ENCODE measurements at places on chromosomes 11 and 22.

- no peak for DNase-seq
These were observed 556.3 kb upstream of the ANO3 start for GRCh38 chr11:25775603-25776002.

DNA sequence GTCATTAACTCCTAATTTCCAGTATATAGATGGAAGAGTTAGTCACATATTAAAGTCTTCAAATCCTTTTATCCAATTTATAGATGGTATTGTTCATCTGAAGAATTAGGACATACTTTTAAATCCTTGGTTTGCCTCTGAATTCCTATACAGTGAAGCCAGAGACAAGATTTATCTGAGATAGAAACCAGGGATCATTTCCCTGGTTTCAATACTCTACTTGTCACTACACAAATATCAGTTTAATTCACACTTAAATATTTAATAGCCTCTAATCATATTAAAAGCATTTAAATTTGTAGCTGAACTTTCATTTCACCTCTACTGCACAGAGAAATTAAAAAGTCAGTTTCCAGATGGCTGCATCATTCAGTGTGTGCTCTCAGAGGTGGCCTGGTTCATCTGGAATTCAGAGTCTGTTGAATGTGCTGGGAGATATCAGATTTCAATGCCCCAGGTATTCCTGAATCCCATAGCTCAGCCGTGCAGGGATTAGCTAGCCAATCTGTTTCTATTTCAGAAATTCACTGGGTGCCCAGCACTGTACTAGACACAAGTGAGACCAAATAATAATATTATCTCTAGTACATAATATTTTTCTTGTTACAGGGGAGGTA is 344.3 kb downstream of the AASDHPPT start:
- no peak for DNase-seq

- DNase-seq: no peak
These were observed 107.9 kb downstream of the VPREB1 start for GRCh38 chr22:22352371-22352999.

- no peak for DNase-seq
These were observed 430.3 kb downstream of the SOX6 start for GRCh38 chr11:15926071-15926470.

GRCh38 chr11:127098684-127099083 is 98.1 kb upstream of the KIRREL3 start:
- no peak for DNase-seq

GRCh38 chr11:118349475-118349874 is 5.3 kb downstream of the CD3G start:
- DNase-seq: no peak

DNA sequence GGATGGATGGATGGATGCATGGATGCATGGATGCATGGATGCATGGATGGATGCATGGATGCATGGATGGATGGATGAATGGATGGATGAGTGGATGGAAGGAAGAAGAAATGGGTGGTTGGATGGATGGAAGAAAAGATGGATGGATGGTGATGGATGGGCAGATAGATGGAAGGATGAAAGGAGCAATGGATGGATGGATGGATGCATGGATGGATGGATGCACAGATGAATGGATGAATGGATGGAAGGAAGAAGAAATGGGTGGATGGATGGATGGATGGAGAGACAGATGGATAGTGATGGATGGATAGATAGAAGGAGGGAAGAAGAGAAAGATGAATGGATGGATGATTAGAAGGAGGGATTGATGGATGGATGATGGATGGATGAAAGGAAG is 30.2 kb upstream of the LINC01488 start:
- DNase-seq: no peak

DNA sequence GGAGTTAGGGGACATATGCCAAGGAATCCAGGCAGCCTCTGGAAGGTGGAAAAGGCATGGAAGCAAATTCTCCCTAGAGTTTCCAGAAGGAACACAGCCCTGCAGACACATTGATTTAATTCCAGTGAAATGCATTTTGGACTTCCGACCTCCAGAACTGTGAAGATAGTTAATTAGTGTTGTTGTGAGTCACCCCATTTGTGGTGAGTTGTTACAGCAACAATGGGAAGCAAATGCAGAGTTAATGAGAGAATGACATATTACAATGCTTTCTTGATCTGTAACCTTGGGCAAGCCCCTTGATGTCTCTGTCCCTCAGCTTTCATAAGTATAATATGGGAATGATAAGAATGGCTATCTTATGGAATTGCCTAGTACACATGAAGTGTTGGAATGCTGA is 178.7 kb downstream of the KIRREL3 start:
- DNase-seq: no peak

- DNase-seq: no peak
These were observed 162.2 kb upstream of the NECTIN1 start for GRCh38 chr11:119891055-119891768.

GRCh38 chr22:23831781-23832180 is 7.0 kb downstream of the DERL3 start:
- DNase-seq: no peak

GRCh38 chr11:79437278-79437980 is 3.4 kb downstream of the TENM4 start:
- DNase-seq: no peak

- no peak for DNase-seq
These were observed 108.8 kb downstream of the GRIA4 start for GRCh38 chr11:105718641-105719040.

GRCh38 chr22:24772493-24773220 is 1.9 kb downstream of the PIWIL3 start:
- no peak for DNase-seq

GRCh38 chr22:41290262-41291221 is 4.6 kb upstream of the RANGAP1 start:
- DNase-seq: no peak

GRCh38 chr11:126731576-126732142 is 268.9 kb downstream of the KIRREL3 start:
- DNase-seq: no peak

DNA sequence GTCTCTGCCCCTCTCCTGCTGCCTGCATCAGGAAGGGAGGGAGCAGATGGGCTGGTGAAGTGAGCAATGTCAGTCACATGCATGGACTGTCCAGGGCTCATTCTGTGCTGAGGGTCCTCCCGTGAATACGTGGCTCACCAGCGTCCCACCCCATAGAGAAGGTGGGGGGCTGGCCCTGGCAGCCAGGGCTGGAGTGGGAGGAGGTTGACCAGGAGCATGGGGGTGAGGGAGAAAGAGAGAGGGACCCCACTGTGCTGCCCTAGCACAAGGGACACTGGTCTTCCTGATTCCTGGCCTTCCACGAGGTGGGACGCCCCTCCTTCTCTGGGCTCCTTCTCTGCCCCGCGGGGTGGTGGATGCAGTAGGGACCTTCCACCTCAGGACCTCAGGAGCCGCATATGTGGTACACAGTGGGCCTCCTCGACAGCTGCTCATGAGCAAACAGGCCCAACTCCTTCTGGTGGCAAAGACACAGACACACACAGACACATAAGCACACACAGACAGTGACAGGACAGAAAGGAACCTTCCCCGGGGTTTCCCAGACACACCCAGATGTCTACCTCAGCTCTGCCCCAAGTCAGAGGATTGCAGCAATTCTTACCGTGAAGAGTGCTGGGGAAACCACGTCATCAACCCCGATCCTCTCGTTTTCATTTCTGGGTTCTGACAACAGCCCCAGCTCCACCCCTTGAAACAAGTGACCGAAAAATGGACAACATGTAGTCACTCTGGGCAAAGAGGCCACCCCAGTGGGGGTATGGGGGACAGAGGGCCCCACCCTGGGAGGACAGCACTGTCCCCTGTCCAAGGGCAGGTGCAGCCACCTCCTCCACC is 3.6 kb upstream of the APOBEC3A start:
- peak; percentile 70 for DNase-seq

GRCh38 chr11:65422633-65423515 is at the start of gene NEAT1:
TSS of gene NEAT1 (plus strand) at chr11:65422798.
- peak; percentile 97 for DNase-seq

- DNase-seq: no peak
These were observed 33.9 kb downstream of the PRDM11 start for GRCh38 chr11:45180179-45180847.

DNA sequence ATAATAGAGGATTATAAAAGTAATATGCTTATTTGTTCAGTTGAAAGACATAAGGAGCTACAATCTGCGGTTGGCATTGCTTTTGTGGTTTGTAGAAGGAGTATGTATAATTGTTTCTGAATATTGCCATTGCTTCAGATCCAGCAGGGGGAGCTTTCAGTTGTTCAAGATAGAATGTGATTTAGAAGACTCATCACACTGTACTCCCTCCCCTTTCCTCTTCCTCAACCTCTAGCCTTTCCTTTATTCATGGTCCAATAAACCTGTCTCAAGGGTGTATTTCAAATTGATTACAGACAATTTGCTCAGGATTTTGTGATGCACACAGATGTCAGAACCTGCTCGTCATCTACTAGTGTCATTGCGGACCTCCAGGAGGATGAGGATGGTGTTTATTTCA is 9.8 kb downstream of the PRMT3 start:
- peak; percentile 64 for DNase-seq

GRCh38 chr11:85133636-85134035 is 493.5 kb downstream of the DLG2 start:
- DNase-seq: no peak

DNA sequence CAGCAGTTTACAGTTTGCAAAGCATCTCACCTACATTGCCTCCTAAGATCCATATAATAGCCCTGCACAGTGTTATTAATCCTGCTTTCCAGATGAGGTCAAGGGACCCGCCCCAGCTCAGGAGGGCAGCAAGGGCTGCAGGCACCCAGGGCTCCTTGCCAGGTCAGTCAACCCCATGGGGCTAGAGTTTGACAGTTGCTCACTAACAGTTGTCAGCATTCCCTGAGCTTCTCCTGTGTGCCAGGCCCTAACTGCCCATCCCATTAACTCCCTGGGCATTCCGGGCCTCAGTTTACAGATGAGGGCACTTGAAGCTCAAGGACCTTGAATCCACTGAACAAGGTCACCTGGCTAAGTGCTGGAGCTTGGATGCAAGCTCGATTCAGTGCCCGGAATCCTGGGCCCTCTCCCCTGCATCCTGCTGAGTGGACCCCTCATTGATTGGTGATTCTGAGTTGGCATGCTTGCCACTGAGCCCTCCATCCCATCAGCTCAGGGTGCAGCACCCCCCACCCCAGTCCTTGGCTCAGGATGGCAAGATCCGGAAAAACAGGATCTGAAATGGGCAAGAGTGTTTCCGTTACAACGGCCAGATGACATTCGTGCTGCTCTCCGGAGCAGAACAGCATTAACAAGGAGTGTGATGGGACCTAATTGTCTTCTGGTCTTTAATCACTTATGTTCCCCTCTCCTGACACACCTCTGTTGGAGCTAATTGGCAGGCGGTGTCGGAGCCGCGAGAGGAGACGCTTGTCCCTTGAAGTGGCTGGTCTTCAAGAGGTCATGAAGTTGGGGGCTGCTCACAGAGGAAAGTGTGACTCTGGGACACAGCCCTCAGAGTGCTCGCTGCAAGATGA is 87.4 kb upstream of the SHISAL1 start:
- no peak for DNase-seq

DNA sequence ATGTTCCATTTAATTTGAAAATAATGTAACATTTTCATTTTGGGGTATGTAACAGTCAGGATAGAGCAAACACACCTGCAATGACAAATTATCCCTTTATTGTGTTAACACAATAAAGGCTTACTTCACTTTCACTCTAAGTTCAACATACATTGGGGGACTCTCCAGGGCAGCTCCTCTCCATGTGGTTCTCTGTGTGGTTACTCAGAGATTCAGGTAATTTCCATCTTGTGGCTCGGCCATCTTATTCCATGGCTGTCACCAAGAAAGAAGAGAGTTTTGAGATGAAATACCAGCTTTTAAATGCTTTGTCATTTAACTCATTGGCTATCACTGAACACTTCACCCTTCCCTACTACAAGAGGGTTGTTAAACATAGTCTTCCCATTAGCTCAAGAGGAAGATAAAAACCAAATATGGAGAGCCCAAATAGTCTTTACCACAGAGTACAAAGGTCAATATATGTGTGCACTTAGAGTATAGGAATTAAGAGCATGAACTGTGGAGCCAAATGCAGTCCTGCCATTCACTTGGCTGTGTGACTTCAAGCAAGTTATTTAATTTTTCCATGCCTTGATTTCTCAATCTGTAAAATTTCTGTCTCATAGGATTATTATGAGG is 10.6 kb upstream of the TPH1 start:
- DNase-seq: no peak

DNA sequence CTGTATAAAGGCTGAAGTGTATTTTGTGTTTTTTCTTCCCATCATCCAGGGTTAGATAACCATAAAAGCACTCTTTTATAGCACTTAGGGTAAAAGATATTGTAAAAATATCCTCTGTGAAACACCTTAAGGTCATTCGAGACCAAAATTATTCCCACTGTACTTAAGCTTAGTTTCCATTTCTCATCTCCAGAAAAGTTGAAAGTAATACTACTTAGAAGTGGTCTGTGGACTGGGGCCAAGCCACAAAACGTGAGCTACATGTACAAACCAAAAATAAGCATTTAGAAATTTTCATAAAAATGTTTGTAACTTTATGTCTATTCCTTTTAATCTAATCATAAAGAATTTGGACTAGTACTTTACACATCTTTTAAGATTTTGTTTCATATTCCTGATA is 142.0 kb upstream of the NTM start:
- DNase-seq: no peak

DNA sequence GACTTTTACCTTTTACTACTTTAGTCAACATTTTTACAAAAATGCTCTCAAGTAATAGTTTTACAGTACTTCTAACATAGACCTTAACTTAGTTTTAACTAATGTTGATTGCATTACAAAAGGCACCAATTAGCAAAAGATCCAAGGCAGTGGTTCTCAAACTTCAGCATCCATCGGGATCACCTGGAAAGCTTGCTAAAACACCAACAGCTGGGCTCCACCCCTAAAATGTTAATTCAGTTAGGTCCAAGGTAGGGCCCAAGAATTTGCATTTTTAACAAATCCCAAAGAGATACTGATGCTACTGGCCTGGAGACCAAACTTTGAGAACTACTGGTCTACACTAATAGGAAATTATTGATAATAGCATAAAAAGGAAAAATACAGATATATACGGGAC is 5.9 kb downstream of the MTMR2 start:
- no peak for DNase-seq

DNA sequence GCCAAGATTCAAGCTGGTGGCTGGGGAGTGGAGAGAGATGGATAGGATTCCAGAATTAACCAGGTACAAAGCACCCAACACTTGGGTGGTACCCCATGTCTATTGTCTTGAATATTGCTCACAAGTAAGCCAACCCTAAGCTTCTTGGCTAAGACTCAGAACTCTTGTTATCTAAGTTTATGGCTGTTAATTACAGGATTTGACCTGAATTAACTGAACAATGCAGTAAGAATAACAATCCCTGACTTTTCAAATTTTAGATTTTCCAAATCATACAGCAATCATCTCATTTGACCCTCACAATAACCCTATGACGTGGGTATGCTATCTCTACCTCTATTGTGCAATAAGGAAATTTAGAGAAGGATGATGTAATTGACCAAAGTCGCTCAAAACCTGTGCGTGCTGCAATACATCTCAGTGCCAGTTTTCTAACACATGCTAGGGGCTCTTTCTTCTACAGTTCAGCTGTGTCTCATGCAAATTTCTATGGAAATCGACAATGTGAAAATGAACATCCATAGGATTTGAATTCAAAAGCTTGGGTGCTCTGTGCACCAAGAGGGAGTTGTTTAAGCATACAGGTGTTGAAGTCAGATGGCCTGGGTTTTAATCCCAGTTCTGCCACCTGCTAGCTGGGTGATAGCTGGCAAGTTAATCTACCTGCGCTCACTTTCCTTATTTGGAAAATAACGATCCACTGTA is 40.1 kb upstream of the APLNR start:
- no peak for DNase-seq

GRCh38 chr11:113532697-113533424 is 57.7 kb upstream of the DRD2 start:
- peak; percentile 65 for DNase-seq

- DNase-seq: peak; percentile 71
These were observed at the start of gene ADM2 for GRCh38 chr22:50481440-50482106. TSS of gene ADM2 (plus strand) at chr22:50481543. CDS start at chr22:50481848, 305 bp downstream.
